Activated gamma-delta T cell treated with Interleukin-2 at 50 U/mL for 16 hours (primary cell): ENCODE measurements at places on chromosomes 3 and 15.
A peak's percentile ranks its signal among the peaks of the same experiment; 100 is the strongest.

- no peak for DNase-seq
These were observed 832 bp upstream of the CACNA1D start for GRCh38 chr3:53493595-53493962.

DNA sequence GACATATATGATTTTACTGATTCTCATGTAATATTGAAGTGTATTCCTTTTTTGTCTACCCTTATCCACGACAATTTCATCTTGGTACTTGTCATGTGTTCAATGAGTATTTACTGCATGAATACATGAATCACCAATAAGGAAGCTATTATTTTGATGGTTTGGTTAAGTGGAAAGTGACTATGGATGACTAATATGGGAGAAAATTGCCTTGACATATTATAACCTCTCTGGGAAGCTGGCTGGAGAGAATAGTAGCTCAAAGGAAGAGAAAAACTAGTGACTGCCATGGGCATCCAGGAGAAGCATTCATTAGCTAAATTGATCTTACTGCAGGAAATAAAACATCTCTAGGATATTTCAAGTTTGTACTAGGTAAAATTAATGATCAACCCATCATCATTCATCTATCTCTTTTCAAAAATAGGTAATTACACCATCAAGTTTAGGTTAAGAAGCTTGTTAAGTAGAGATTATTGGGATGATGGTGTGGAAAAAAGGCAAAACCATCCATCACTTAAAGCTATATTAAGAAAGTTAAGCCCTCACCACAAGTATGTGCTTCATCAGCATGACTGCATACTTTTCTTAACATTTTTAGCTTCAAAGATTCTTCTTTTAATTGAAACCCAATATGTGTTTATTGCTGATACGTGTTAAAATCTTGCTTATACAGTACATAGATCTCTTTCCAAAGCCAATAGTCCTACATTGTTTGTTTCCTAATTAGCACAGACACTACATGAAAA, 455.2 kb upstream of the ARPP21 start:
- no peak for DNase-seq

GRCh38 chr3:185986198-185986777, 48.5 kb upstream of the TRA2B start:
- DNase-seq = no peak

GRCh38 chr15:54820811-54821210, 375.9 kb downstream of the RSL24D1 start:
- no peak for DNase-seq

GRCh38 chr15:68330901-68331300, 53.4 kb downstream of the FEM1B start:
- DNase-seq = no peak

DNA sequence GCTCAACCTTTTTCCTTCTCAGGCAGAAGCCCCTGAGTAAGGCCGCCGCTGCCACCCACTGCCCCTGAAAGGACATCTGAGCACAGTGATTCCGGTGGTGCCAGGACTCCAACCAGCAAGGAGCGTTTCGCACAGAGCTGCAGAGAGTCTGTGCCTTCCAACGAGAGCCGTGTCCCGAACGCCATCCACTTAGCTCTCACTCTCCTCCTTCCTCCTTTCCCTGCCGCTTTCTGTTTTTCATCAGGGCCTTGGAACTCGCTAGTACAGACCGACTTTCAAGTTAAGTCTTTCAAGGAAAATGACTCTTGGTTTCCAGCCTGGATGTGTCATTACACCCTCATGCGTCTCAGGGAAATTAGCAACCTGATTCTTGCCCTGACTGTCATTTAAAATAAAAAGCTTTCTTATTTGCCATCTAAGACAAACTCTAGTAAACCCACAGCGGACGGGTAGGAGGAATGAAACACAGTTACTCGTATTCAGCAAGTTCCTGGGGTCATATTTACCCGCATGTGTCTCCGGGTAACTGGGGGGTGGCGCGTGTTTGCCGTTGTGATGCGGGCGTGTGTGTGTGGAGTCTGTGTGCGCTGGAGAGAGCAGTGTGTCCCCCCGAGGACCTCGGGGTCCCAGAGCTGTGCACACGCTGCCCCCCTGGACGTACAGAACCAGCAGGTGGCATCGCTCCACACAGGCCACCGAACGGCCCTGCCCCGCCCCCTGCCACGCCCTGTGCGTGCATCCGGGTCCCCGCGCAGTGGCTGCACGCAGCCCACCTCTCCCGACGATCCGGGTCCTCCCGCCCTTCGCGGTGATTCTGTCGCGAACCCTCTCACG, 30.4 kb upstream of the ALDH1A3 start:
- DNase-seq = peak; percentile 46

- no peak for DNase-seq
These were observed 91.3 kb upstream of the CTDSPL start for GRCh38 chr3:37770336-37770735.

GRCh38 chr15:50893976-50894375, 14.5 kb upstream of the AP4E1 start:
- no peak for DNase-seq

- DNase-seq = no peak
These were observed 8.6 kb upstream of the STX19 start for GRCh38 chr3:94036909-94037507.

DNA sequence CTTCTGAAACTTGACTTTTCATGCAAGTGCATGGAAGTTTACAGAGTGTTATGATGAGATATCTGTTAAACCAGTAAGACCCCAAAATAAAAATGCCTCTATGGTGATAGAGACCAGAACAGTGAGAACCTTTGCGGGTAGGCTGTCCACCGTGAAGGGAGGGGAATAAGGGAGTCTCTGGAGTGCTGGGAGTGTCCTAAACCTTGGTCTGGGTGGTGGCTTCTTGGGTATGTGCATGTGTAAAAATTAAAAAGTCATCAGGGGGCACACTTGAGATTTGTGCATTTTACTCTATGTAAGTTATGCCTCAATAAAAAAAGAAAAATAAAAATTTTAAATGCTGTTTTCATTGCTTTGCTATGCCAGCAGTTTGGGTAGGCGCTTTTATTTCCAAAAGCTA, 38.2 kb upstream of the BNC1 start:
- no peak for DNase-seq

DNA sequence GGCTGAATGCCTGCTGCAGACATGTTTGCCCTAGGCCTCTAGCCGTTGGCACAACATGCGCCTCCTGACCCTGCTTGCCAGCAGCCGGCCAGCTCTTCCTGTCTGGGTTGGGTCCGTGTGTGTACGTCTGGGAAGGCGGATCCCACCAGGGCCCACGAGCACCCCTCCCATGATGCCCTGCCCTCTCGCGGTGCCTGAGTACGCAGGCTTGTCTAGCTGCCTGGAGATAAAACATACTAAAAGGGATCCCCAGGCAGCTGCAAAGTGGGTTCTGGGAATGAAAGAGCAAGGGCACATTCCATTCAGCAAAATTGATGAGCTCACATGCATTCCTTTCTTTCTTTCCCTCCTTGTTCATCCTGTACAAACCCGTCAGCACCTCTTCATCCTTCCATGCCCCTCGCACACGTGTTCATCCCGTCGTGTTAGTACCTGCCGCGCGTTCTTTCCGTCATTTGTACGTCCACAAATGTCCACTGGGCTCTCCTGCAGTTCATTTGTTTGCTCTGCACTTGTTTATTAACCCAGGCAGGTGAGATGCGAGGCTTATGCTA, 74.3 kb downstream of the FBLN2 start:
- DNase-seq = no peak

DNA sequence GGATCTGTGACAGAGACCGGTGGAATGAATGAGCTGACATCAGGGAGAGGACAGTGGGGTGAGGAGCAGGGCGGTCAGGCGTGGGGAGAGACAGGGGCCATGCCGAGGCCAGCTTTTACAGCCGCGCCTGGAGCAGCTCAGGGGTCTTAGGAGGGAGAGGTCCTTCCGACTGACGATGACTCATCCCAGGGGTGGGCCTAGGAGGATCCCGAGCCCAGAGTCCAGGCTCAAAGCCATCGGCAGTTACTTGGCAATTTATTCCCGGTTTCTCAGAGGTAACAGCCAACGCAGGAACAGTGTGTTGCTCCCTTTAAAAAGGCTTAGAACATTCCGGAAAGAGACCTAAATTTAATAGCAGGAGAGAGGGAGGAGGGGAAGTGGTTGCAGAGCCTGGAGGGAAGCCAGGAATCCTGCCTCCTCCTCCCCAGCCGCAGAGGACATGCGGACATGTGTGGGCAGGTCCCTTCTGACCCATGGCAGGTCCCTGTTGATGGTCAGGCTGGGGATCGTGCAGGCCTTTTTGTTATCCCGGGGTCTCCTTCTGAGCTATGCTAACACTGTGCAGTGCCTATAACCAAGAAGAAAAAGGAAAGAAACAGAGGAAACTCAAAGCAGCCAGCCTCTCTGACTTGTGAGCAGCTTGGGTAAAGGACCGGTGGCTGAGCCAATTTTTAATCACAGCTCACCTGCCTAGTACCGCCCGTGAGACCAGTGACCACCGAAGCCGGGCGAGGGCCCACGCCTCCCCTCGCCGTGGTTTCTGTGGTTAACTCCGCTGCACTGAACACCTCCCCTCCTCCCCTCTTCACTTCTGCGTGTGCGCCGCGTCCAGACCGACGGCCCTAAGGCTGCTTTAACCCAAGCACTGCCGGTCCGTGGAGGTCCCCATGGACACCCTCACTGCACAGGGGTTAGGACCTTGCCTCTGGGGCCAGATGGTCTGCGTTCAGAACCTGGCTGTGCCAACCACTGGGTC, 392.4 kb upstream of the PROK2 start:
- DNase-seq = no peak

DNA sequence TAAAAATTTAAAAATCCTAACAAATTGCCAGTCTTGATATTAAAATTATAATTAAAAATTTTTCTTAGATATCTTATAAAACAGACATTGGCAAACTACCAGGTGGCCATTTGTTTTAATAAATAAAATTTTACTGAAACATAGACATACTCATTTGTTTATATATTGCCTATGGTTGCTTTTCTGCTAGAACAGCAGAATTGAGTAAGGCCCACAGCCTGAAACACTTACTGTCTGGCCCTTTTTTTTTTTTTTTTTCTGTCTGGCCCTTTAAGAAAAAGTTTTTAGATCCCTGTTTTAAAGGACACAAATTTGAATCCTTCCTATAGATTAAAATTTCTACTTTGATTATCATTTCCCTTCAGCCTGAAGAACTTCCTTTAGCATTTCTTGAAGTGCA, 60.5 kb upstream of the CTDSPL2 start:
- no peak for DNase-seq

DNA sequence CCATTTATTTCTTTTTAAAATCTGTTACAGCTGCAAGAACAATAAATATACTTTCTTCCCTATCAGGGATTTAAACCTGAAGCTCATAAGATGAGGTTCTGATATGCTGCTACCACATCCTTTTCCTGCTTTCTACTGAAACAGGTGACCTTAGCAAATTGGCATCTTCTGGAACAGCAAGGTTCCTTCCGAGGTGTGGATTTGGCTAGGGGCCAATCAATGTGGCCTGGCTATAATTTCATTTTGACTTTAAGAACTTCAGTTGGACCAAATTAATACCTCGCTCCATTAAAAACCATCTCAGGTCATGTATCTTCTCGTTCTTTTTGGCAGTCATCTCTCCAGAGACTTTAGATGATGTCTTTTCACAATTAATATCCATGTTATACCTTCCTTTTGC, 53.4 kb upstream of the C3orf80 start:
- DNase-seq = no peak

DNA sequence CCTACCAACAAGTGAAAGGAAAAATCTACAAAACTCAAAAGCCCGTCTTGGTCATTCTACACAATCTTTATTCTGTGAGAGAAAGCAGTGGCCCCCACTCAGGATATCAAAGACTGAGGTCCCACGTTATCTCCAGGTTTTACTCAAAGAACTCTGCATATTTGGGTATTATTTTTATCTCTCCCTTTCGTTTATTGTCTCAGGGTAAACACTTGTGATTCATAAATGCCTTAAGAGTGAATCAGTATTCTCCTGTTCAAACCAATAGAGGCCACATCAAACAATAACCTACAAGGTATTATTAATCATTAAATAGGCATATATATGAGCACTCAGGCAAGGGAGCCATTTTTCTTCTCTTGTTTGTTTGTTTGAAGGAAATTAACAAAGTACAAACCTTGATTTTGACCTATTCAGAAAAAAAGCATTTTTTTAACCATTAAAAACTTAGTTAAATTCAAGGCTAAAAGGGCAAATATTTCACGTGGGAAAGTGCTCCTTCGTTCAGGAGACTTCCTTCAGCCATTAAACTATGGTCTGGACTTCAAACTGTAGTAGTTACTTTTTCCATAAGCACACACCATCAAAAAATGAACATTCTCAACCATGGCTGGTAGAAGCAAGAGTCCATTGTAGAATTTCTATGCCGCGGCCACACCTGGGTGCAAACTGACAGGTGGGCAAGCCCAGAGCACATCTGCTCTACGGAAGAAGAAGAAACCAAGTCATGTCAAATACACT, 13.9 kb upstream of the HES1 start:
- no peak for DNase-seq

DNA sequence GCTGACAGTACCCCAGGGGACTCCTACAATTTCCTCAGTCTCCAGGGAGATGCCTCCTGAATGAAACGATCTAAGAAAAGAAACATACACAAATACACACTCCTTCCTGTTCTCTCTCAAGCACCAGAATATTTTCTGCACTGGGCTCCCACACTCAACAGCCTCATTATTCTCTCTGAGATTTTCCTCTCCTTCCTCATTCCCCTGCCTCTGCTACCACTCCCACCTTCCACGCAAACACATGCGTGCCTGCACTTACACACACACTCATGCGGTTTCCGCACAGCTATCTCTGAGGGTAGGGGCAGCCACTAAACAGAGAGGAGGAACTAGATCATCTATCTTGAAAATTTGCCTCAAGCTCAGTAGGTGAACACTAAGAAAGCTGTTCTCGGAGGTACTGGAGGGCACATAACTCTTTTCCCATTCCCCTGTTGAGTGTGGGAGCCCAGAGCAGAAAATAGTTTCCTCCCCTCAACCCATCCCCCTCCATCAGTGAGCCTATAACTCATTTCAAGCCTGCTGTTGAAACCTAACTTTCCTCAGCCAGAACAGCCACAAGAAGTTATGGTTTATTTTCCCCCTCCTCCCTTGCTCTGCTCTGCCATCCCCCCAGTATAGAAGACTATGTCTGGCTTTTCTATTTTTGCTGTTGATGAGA, 30.5 kb upstream of the TIPARP start:
- peak; percentile 17 for DNase-seq

- DNase-seq = no peak
These were observed 92.4 kb upstream of the THBS1 start for GRCh38 chr15:39488516-39488915.
